ENCODE measurements at places on chromosomes 7 and 10.

GRCh38 chr10:84118395-84119006, 20.8 kb upstream of the GHITM start:
- no peak for DNase-seq

- DNase-seq = no peak
Observed at GRCh38 chr7:77427996-77428603, 12.0 kb upstream of the GSAP start.

- no peak for DNase-seq
Observed at GRCh38 chr10:84026821-84027257, 112.5 kb upstream of the GHITM start.

GRCh38 chr10:42753507-42754154, 29.0 kb upstream of the BMS1 start:
- DNase-seq = no peak

- DNase-seq = no peak
Observed at GRCh38 chr10:99539120-99539519, 6.4 kb downstream of the NKX2-3 start.

GRCh38 chr7:109893231-109893630, 1197.7 kb upstream of the LRRN3 start:
- no peak for DNase-seq

DNA sequence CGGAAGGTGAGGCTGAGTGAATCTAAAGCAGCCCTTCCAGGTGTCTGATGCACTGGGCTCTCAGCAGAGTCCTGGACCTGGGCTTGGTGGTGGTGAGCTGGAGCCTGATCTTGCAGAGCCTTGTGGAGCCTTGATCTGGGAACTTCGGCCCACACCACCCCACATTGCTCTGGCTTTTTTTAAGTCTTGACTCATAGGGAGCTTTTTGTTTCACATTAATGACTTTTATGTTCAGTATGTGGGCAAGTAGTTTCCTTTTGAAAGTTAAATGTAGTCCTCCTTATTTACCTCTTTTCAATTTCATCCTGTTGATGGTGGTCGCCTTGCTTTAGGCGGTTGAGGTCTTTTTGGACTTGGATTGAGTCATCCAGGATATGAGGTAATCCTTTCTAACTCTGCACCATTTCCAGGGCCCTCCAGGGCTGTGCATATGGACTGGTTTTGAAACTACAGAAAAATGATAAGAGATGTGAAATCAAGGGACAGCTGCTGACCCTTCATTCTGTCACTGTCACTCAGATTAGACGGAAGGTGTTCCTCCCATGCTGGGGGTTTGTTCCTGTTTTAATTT, 2.9 kb upstream of the NRAP start:
- DNase-seq = no peak

DNA sequence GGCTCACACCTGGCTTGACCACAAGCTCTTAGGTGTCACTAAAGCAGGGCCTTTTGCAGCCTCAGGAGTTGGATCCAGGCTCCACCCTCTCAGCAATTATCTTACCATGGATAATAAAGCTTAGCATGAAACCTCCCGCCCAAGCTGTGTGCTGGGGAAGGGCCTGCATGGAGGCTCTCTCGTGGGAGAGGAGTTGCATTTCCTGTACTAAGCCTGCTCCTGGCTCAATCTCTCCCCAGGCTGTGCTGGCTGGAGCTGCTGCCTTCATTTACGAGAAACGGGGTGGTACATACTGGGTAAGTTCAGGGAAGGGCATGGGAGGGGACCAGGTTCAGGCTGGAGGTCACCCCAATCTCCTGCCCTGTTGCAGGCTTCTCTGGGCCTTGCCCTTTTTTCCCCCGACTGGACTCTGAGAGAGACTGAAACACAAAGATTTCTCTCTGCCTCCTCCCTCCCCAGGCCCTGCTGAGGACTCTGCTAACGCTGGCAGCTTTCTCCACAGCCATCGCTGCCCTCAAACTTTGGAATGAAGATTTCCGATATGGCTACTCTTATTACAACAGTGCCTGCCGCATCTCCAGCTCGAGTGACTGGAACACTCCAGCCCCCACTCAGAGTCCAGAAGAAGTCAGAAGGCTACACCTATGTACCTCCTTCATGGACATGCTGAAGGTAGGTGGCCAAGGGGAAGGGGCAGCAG, 2.7 kb downstream of the TMEM176A start:
- DNase-seq = no peak

DNA sequence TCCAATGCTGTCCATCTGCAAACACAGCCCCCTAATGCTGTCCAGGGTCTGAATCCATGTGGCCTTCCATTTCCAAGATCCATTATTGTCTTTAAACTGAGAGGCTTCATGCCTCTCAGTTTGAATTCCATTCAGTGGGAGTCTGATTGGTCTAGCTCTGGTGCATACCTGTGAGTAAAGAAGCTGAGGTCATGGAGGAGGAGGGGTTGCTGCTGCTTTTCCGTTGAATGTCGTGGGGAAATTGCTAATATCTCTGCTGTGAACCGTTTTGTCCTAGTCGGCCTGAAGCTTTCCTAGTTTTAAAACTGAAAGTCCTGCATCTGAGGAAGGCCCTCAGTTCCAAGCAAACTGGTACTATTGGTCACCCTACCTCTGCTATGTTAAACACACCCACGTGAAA, 17.7 kb downstream of the SH2D4B start:
- no peak for DNase-seq

- no peak for DNase-seq
Observed at GRCh38 chr10:114623661-114624294, 34.3 kb downstream of the ABLIM1 start.

DNA sequence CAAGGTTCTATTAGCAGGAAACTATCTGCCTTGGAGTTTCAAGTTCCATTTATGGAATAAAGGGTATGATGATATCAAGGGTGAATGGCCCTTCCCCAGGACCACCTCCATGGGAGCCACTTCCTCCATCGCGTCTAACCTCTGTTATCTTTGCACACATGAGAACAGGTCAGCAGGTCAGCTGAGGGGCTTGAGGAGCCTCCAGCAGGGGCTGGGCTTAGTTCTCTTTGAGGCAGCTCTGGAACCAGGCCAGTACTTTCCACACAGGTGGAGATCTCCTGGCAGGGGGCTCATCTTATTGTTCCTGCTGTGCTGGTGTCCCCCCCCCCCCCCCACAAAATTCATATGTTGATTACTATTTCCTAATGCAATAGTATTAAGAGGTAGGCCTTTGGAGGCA, 472.2 kb upstream of the ZMIZ1 start:
- no peak for DNase-seq

GRCh38 chr7:147044941-147045340, 928.3 kb downstream of the CNTNAP2 start:
- no peak for DNase-seq

GRCh38 chr7:7897949-7898515, 70.6 kb upstream of the GLCCI1 start:
- no peak for DNase-seq

- DNase-seq = no peak
Observed at GRCh38 chr10:44180321-44181168, 204.4 kb downstream of the CXCL12 start.

DNA sequence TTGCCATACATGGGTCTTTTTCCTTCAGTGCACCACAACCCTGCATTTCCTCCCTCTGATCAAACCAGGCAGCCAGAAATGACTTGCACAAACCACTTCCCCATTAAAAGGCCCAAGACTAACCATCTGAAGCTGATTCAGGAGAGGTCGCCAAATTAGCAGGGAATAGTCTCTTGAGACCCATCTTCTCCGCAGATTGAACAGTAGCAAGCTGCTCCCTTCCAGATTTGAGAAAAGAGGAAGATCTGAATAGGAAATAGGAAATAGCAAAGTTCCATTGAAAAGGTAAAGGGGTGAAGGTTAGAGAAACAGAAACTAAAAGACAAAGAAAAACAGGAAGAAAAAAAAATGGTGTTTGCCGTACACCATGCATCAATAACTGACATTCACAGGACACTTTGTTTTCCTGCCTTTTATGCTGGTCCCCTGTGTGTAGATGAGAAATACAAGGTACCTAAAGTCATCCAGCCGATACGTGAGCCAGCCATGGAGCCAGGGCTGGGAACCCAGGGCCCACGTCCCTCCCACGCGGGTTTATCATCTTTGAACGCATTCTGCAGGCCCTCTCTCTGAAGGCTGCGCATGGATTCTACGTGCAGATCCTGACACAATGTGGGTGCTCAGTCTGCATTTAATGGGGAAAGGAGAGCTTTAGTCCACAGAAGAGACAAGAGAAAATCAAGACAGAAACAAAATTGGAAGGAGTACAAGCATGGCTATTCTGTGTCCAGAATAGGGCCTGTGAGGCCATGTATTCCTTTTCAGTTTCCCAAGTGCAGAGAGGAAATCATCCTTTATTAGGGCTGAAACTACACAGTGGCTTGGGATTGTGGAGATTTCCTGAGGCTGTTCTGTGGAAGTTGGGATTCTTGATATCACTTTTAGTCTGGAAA, 268.4 kb upstream of the NPVF start:
- no peak for DNase-seq

DNA sequence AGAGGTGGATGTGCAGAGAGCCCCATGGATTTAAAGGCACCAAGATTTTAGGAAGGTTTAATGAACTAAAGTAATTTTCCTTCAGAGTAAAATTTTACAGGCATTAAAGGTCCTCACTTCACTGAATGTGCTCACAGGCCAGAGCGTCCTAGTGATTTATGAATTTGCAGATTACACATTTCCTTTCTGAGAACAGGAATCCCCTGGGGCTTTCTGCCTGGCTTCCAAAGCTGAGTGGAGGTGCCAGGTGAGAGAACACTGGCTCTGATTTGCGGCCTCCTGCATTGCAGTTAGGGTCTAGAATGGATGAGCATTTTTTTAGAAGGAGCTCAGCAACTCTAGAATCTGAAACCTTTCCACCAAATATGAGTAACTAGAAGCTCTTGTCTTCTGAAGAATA, 194.3 kb downstream of the SORCS3 start:
- no peak for DNase-seq

GRCh38 chr7:13155188-13155587, 467.8 kb downstream of the ARL4A start:
- DNase-seq = no peak

- DNase-seq = no peak
Observed at GRCh38 chr10:44946205-44946604, 13.4 kb upstream of the RASSF4 start.

DNA sequence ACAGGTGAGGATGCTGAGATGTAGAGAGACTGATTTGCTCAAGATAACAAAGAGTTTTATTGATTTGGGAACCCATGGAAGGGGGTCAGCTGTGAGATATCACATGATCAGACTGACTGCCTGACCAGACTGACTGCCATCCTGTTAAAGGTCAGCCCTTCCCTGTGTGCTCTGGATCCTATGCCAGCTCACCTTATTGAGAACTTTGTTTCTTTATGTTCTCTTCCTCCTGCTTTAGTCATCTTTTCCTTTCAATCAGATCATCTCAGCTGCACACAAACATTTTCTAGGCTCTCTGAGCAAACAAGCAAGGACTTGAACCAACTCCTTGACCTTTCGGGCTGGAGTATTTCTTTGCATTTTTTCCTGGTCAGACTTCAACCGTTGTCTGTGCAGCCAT, 50.0 kb upstream of the MTPN start:
- no peak for DNase-seq

DNA sequence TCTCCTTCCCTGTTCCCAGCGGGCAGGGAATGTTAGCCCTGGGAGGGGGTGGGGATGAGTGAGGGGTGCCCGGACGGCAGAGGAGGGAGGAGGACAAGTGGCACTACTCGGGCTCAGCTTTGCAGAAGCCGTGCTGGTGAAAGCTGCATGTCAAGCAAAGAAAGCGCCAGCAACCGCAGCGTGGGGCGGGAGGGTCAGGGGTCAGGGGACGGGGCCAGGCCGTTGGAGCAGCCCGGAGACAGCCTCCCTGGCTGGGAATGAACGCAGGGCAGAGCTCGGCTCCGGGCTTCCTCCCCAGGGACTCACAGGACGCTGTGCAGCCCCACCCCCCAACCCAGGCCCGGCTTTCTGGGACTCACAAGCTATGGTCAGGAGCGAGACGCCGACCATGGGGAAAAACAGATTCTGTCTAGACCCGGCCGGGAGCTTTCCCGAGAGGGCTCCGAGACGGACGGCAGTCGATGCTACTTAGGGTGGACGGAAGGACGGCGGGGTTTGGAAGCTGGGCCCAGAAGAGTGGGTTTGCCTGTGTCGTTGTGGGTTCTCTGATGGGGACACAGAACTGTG, 113.4 kb downstream of the VIPR2 start:
- DNase-seq = no peak

DNA sequence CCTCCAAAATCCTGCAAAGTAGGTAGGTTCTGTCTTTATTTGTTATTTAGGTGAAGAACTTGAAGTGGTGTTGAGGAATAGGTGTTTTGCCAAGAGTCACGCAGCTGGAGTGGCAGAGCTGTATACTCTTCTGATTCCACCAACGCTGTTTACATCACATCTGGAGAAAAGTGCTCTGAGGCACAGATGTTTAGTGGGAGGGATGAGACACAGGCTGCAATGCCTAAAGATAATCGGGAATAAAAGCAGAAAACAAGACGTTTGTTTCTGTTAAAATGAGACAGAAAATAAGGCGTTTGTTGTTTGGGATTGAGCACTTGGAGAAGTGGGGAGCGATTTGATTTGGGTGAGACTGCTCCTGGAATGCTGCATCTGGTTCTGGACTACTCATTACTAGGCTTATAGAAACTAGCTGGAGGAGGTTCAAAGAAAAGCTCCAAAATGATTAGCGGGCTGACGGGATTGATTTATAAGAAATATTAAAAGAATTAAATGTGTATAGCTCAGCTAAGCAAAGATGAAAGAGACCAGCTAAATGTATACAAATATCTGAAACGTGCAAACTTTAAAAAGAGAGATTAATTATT, 54.3 kb downstream of the TRUB1 start:
- no peak for DNase-seq

DNA sequence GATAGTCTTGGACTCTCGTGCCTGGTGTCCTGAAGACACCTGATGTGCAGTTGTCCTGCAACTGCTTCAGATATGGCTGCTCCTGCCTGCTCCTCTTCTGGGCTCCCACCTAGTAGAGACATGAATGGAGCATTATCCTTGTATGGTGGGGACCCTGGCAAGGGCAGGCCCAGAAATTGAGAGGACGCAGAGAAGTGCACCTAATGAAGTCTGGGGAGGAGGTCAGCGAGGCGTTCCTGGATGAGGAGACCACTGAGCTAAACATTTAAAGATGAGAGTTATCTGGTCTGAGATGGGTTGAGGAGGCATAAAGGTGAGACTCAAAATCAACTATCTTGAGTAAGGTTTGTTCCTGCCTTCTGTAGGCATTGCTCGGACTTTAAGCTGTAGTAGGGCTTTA, 66.3 kb downstream of the WDFY4 start:
- DNase-seq = no peak

All from T-helper 9 cell (primary cell).